ENCODE measurements at places on chromosomes 12 and 14.

DNA sequence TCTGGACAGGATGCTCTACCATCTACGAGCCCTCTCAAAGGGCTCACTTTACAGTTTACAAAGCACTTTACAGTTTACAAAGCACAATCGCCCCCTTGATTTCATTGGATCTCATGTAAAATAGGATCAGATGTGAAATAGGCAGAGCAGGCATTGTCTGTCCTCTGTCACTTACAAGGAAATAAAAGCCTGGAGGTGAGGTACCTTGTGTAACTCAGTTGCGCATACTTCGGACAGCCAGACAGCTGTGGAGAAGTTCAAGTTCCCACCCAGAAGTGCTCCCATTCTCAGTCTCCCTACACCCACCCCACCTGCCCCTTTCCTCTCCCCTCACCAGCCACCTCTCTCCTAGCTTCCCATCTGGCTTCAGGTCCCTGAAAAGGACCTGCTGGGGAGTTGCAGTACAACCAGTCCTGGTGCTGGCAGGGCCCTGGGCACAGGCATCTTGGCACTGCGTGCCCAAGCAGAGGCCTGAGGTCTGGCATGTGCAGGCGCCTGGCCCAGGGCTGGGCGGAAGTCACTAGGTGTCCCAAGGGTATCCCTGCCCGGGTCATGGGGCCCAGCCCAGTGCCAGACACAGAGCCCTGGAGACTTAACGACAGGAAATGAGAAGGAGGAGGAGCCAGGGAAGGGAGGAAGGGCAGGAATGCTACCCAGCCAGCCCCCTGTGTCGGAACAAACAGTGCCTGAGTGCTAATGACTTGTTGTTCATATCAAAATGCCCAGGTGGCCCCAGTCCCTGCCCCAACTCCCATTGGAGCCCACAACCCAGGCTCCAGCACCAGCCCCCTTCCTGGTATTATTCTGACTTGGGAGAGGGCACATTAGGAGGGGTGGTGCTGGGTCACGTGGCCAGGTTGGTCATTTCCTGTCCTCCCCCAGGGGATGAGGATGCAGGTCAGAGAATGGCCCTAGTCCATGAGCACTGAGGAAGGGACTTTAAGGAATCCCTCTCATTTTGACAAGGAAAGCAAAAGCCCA, 5.4 kb downstream of the RAPGEF3 start:
- DNase-seq = no peak

DNA sequence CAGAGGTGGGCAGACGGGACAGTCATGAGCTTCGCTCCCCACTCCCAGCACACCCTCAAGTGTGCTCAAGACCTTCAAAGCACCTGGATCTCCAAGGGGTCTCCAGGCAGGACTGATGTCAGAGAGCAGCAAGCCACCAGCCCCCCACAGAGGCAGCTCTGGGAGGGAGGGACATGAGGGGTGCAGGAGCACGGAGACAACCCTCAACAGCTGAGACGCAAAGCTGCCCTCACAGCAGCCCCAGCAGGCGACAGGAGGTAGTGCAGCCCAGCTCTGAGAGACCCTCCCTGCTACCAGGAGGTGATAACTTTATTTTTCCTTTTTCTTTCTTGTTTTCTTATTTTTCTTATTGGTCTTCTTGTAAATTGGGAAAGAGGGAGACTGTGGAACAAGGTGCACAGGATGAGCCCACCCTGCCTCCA, 17.9 kb downstream of the SIVA1 start:
- no peak for DNase-seq

DNA sequence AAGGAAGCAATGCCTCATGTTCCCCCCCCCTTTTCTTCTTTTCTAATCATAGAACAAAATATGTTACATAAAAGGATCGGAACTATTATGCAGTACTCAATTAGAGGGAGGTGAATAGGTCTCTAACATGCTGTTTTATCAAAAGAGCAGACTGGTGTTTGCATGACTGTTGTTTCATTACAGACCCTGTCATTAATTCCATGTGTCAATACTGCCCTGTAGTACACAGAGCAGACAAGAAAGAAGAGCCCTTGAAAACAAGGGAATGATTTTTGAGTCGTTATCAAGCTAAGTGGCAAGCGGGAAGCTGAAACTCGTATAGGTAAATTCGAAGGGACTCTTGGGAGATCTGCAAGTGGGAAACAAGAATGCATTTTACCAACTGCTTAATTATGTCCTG, 76.9 kb upstream of the TMEM263 start:
- no peak for DNase-seq

GRCh38 chr12:79547735-79548609, 142.8 kb downstream of the PAWR start:
- DNase-seq = peak; percentile 14

- DNase-seq = no peak
These were observed 821.8 kb downstream of the GALC start for GRCh38 chr14:87171141-87171540.

DNA sequence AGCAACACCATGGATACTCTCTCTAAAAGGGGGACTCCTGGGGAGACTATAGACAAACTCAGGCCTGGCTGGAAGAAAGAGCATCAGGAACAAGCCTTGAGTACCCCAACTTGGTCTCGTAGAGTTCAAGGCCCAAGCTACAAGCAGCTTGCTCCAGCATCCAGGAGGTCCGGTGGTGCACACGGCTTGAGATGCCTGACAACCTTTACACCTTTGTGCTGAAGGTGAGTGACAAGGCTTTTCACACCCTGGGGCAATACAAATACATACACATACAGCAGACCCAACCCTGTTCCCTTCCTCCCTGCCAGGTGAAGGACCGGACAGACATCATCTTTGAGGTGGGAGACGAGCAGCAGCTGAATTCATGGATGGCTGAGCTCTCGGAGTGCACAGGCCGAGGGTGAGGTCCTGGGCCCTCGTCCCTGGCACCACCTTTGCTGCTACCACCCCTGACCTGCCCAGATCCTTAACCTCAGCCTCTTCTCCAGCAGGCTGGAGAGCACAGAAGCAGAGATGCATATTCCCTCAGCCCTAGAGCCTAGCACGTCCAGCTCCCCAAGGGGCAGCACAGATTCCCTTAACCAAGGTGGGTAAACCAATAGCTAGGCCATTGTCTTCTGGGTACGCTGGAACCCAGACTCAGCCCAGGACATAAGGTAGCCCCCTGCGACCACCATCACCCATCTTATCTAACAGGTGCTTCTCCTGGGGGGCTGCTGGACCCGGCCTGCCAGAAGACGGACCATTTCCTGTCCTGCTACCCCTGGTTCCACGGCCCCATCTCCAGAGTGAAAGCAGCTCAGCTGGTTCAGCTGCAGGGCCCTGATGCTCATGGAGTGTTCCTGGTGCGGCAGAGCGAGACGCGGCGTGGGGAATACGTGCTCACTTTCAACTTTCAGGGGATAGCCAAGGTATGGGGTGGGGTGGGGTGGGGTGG, 41.2 kb downstream of the SH2B3 start:
- no peak for DNase-seq

GRCh38 chr14:34843011-34843554, 32.1 kb downstream of the BAZ1A start:
- DNase-seq = no peak

Measured in NCI-H1694 treated with DMSO at 0.1 percent for 48 hours (cell line).